Diencephalon (tissue), 1 donor: ENCODE measurements at places on chromosomes 4 and X. TPM values are rescaled to one million over a fixed set of nuclear protein-coding genes. Genes with fewer than 3 reads are reported as not detected.

The C4orf54 gene
- under 0.01 TPM for total RNA-seq

The ETDA gene
- total RNA-seq = not detected

The DSPP gene
- total RNA-seq = under 0.01 TPM

The TMSB4X gene
- total RNA-seq = 3,693 TPM

The USP17L25 gene
- not detected for total RNA-seq

The PABPC4L gene
- 3.2 TPM for total RNA-seq

The ZMAT1 gene
- 8.5 TPM for total RNA-seq
